Epithelial cell of alveolus of lung (primary cell): ENCODE measurements at places on chromosomes 5 and 9. TPM values are rescaled to one million over a fixed set of nuclear protein-coding genes. Genes with fewer than 3 reads are reported as not detected.

Gene NDST1
- total RNA-seq: 76.7 and 92.8 TPM in 2 replicates

Gene DBH
- not detected in 2 replicates for total RNA-seq

Gene EIF4E1B
- total RNA-seq: not detected in 2 replicates

Gene NMRK1
- total RNA-seq: 13.8 and 27.4 TPM in 2 replicates
